ENCODE measurements at places on chromosomes 3 and 15. TPM values are rescaled to one million over a fixed set of nuclear protein-coding genes. Genes with fewer than 3 reads are reported as not detected.

DNA sequence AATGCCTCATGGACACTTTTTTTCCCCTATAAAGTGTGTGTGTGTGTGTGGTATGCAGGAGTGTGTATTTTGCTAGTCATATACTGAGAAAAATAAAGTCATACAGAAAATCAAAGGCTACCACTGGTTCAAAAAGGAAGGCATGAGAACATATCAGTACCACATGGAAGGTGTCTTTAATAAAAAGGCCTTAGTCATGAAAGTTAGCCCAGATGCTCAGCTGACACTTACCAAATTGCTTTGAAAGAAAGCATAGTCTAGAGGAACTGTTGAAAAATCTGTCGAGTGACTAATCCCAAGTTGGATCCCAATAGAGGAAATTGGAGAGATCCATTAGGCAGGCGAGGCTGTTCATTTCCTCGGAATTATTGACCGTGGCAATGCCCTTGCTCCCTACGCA is 432.9 kb upstream of the CFAP20DC start:
- no peak for DNase-seq

- DNase-seq, result no peak
Measured at GRCh38 chr15:94263341-94264273, 32.2 kb downstream of the MCTP2 start.

- no peak for DNase-seq
Measured at GRCh38 chr3:66423791-66424190, 77.0 kb downstream of the LRIG1 start.

The MFN1 gene
- total RNA-seq, result 51.2 TPM

DNA sequence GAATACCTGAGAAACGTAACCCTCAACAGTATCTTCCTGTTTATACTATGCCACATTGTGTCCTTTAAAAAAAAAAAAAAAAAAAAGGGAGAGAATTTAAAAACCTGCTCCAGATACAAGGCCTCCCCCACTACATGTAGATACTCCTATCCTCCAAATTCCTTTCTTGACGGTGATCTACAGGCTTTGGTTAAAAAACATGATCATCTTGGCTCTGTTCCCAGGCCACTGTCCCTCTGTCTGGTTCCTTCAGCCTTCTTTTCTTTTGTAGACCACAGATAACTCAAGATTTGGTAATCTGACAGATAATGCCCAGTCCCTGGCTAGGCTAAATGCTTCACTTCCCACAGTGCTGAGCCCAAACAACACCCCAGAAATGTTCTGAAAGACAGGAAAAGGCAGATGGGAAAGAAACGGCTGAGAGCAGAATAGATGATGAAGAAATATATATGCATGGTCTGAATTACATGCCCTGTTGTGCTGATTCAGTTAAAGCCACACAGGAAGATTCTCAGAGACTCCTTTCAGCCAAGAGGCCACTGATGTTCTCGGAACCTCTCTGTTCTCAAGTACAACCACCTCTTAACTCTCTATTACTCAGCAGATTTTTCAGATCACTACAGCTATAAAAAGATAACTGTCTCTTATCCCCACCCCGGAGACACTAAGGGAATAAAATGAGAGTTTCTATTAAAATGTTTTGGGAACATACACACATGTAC is 48.3 kb downstream of the NPTN start:
- no peak for DNase-seq

The AGBL1 gene
- not detected for total RNA-seq

The ANKRD34C gene
- total RNA-seq, result 0.14 TPM

- DNase-seq, result no peak
Measured at GRCh38 chr3:24523215-24523614, 28.6 kb upstream of the THRB start.

Data from posterior vena cava (tissue), 2 donors.